ENCODE measurements at places on chromosomes 16 and 17.
A peak's percentile ranks its signal among the peaks of the same experiment; 100 is the strongest.

DNA sequence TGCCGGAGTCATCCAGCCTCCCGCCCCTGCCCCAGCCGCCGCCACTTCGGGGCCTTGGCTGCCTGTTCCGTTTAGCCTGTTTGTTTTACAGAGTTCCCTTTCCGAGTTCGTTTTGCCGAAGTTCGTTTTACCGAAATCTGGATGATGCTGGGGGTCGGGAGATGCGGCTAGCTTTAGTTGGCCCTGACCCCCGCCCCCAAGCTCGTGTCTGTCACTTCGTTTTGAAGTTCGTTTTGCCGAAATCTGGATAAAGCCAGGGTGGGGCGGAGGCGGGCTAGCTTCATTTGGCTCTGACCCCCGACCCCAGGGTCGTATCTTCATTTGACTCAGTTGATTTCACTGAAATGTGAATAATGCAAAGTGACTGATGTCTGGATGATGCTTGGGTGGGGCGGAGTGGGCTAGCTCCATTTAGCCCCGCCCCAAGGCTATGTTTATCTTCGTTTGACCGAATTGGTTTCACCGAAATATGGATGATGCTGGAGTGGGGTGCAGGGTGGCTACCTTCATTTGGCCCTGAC lies 591 bp downstream of the PSMD7 start:
- peak; percentile 1 for DNase-seq

GRCh38 chr17:77409282-77410161 lies 268.8 kb downstream of the SEC14L1 start:
- no peak for DNase-seq

GRCh38 chr17:21213638-21214014 lies 335 bp downstream of the TMEM11 start:
- no peak for DNase-seq

DNA sequence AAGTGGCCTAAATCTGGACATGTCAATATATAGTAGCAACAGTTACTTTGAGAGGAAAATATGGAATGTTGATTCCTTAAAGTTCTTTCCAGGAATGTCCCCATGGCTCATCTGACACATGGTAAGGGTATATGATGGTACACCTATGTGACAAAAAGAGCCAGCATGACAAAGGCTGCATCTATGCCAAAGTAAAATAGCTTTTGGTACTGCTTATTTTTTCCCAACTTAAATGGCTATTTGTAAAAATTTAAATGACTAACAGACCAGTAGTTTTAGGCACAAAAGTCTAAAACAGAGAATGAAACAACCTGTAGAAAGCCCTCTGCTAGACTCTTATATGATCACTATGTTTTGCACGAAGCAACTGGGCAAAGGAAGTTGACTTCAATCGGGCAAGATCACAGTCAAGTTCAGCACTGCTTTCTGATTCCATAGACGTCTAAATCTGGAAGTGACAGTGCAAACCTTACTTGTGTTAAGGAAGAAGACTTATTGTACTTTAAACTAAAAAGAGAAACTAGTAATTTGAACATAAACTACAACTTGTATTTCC lies 135.1 kb downstream of the SKAP1 start:
- DNase-seq = no peak

- DNase-seq = no peak
Measured at GRCh38 chr16:81647527-81647926, 131.6 kb upstream of the PLCG2 start.
